ENCODE measurements at places on chromosomes 2 and 18. TPM values are rescaled to one million over a fixed set of nuclear protein-coding genes. Genes with fewer than 3 reads are reported as not detected.

- DNase-seq: no peak
These were observed 77.2 kb downstream of the NFATC1 start for GRCh38 chr18:79472946-79473345.

IL1R2 gene
- total RNA-seq: 182 TPM

STON1 gene
- total RNA-seq: 2.0 TPM

- DNase-seq: no peak
These were observed 66.1 kb downstream of the CTNNA2 start for GRCh38 chr2:79578952-79579351.

Data from esophagus squamous epithelium (tissue), 5 donors.